ENCODE measurements at places on chromosomes 16 and 17.

GRCh38 chr17:73105431-73105830 is 12.9 kb upstream of the SLC39A11 start:
- no peak for DNase-seq

DNA sequence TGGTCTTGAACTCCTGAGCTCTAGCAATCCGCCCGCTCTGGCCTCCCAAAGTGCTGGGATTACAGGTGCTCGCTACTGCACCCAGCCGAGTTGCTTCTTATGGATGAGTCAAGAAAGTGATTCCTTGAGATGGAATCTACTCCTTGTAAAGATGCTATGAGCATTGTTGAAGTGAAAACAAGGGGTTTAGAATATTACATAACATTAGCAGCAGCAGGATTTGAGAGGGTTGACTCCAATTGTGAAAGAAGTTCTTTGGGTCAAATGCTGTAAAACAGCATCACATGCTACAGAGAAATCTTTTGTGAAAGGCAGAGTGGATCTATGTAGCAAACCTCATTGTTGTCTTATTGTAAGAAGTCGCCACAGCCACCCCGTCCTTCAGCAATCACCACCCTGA is 72.7 kb downstream of the NT5M start:
- DNase-seq: no peak

- no peak for DNase-seq
These were observed 4.3 kb downstream of the MT1H start for GRCh38 chr16:56673921-56674320.

GRCh38 chr16:20747030-20747816 is 5.6 kb upstream of the THUMPD1 start:
- DNase-seq: no peak
